ENCODE measurements at places on chromosomes 13 and 19.

- DNase-seq, result no peak
Measured at GRCh38 chr19:41694196-41694595, 6.1 kb upstream of the CEACAM7 start.

- DNase-seq, result no peak
Measured at GRCh38 chr13:113658836-113659235, 838 bp upstream of the ATP4B start.

GRCh38 chr19:28297586-28298157 is 915.3 kb downstream of the UQCRFS1 start:
- DNase-seq, result no peak

DNA sequence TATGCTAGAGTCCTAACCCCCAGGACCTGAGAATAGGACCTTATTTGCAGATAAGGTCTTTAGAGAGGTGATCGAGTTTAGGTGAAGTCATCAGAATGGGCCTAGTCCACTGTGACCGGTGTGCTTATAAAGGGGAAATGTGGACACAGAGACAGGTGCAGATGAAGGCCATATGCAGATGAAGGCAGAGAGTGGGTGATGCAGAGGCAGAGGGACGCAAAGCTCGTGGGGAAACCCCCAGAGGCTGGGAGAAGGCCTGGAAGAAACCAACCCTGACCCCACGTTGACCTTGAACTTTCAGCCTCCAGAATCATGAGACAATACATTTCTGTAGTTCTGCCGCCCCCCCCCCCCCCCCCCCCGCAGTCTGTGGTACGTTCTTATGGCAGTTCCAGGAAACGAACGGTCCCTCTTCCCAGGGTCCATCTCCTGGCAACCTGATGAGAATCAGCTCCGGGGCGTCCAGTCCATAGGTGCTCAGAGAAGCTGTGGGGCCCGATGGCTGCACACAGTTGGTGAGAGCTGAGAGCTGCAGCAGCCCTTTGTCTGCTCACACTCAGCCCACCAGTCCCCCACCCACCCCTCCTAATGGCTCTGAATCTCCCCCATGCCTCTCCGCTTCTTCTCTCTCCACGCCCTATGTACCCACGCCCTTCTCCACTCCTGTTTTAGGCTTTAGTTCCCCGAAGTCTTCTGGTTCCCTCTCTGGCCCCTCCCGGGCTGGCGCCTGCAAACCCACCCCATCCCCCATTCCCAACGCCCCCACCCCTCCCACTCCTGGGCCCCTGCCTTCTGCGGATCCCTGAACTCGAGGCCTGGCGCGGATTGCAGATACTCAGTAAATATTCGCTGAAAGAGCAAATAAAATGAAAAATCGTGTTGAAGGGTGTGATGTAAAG is 218.3 kb upstream of the MAB21L1 start:
- no peak for DNase-seq

GRCh38 chr19:7578127-7578526 is 17.5 kb upstream of the CAMSAP3 start:
- no peak for DNase-seq

- DNase-seq, result no peak
Measured at GRCh38 chr13:42380420-42381164, 108.6 kb downstream of the AKAP11 start.

GRCh38 chr13:65787082-65787481 is 1443.1 kb downstream of the PCDH9 start:
- no peak for DNase-seq

DNA sequence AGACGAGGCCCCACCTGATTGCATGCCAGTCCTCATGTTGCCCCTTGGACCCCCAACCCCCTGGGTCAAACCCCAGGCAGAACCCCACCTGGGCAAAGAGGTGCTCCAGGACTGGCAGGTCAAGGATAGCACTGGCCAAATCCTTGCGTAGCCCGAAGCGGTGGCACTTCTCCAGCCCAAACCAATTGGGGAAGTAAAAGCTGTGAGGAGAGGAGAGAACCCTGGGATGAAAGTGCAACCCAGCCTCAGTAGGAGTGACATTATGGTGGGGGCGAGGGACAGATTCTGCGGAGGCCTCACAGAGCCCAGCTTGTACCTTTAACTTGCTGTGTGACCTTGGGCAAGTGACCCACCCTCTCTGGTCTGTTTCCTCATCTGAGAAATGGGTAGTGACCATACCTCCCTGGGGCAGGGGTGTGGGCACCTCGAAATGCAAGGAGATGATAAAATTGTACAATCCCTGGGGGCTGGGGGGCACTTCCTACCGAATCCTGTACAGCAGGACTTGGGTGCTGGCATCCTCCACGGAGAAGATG is 4.4 kb downstream of the JAK3 start:
- no peak for DNase-seq

- no peak for DNase-seq
Measured at GRCh38 chr19:10712754-10713153, 5.1 kb upstream of the DNM2 start.

- DNase-seq, result no peak
Measured at GRCh38 chr13:73505376-73505890, 446.6 kb downstream of the KLF5 start.

- no peak for DNase-seq
Measured at GRCh38 chr19:8054169-8054568, 1.6 kb downstream of the CCL25 start.

- peak; percentile 82 for DNase-seq
Measured at GRCh38 chr19:12801466-12802266, at the start of the genes PRDX2 and THSD8. TSS of gene PRDX2 (minus strand) at chr19:12801800. CDS start at chr19:12801261, 539 bp downstream. TSS of gene THSD8 (plus strand) at chr19:12802069. CDS start at chr19:12802072, 3 bp downstream.

DNA sequence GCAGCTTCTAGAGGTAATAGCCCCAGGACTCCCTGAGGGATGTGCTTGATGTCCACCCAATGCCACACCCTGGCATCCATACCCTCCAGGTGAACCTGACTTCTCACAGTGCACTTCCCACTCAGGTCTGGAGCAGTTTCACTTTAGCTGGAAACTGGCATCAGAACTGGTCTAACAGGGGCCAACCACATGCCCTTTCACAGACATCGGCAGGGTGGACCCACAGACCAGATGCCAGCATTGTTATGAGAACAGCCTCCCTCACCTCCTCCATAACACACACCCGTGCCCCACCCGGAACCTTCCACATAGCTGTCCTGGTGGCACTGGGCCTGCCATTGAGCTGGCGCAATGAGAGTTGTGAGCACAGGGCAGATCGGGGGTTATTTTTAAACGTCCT is 77.4 kb upstream of the GPR12 start:
- no peak for DNase-seq

GRCh38 chr19:18205200-18205892 is 1.5 kb upstream of the RAB3A start:
- peak; percentile 69 for DNase-seq

- DNase-seq, result no peak
Measured at GRCh38 chr13:106036870-106037269, 498.6 kb downstream of the EFNB2 start.

GRCh38 chr19:48990400-48990799 is 2.7 kb downstream of the GYS1 start:
- DNase-seq, result no peak

GRCh38 chr19:48111280-48111679 is 663 bp upstream of the PLA2G4C start:
- no peak for DNase-seq

DNA sequence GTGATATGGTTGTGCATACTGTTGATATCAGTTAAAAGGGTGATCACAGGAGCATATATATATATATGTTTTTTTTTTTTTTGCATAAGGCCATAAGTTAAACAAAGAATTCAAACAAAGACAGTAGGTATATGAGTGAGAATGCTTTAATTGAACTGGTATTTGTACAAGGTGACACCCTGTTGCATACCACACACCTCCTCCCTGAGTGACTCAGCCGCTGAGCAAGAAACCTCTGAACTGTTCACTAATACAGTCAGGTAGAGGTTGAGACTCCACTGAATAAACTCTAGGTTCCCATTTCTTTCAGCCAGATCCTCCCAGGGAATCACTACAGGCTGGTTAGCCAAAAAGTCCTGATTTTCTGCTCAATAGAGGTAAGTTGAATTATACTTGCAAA is at the start of gene SCEL:
Gene SCEL (plus strand): TSS at position 259 of the 400 bp plus-strand sequence. CDS start 20,170 bp downstream, outside the sequence.
- no peak for DNase-seq

- no peak for DNase-seq
Measured at GRCh38 chr13:27536361-27537101, 83.8 kb downstream of the LNX2 start.

GRCh38 chr13:25042151-25042865 is 53.6 kb upstream of the PABPC3 start:
- no peak for DNase-seq

GRCh38 chr13:97012251-97013048 is 18.2 kb upstream of the OXGR1 start:
- DNase-seq, result no peak

GRCh38 chr13:23570099-23570920 is at the start of gene TNFRSF19:
TSS of gene TNFRSF19 (plus strand) at chr13:23570412. CDS start at chr13:23590184, 19,772 bp downstream.
- DNase-seq, result no peak

DNA sequence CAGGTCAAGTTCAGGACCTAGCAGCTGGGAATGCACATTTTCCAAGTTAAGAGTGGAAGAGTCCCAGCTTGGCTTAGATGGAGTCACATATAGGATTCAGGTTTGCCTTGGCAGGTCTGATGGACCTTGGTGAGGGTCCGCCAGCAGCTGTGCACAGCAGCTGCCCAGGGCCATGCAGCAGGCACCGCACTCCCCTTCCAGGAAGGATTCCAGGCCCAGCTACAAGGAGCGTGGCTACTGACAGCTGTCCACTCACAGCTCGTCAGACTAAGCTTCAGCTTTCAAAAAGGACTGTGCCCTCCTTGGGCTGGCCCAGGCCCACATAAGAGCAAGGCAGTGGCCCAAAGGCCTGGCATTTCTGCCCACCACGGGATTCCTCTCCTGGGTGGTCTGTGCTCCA is 68.4 kb downstream of the ALOX5AP start:
- DNase-seq, result no peak

DNA sequence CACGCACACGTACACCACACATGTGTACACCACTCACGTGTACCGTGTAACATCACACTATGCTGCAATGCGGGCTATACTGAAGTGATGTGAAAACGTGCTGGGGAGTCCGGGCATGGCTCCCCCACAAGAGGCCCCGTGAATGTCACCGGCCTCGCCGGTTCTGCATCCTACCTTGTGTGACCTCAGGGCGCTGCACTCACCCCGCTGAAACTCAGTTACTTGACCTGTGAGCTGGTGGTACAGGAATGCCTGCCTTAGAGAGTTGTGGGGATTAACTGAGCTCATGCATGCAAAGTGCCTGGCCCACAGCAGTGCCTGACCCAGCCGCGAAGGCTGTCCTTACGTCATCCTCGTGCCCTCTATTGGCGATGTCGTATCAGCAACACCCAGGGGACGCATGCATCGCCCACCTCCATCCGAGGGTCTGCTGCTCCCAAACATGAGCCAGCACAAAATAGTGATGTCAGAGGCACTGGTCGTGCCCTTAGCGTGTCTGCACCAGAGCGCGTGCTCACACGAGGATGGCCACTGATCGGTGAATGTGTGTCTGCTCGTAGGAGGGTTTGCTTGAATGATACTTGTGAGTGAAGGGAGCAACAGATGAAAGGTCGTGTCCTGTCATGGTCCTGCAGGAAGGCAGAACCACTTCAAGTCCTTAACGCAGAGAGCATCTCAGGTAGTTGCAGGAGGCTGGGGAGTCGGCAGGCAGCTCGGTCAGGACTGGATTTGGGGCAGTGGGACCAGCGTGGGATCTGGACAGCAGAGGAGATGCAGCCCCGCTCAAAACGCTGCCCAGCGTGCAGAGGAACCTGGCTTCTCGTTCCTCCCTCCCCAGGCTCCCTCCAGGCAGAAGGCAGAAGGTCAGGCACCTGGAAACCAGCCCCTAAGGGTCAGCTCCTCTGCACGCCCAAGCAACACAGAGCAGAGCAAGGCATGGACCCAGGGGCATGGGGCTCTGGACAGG is 126.2 kb upstream of the SPACA7 start:
- DNase-seq, result no peak

GRCh38 chr13:48185018-48185417 is 48.0 kb upstream of the ITM2B start:
- DNase-seq, result no peak

DNA sequence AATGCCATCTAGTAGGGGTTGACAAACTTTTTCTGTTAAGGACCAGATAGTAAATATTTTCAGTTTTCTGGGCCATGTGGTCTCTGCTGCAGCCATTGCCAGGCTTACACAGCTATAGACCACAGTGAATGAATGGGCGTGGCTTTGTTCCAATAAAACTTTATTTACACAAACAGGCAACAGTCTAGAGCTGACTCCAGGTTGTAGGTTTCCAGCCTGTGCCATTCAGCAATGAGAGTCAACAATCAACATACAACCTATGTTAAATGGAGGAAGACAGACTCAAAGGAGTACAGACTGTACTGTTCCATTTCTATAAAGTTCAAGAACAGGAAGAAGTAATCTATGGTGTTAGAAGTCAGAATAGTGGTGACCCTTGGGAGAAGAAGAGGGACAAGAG is 15.2 kb upstream of the IZUMO2 start:
- no peak for DNase-seq

- no peak for DNase-seq
Measured at GRCh38 chr13:80195649-80196048, 145.3 kb downstream of the SPRY2 start.

DNA sequence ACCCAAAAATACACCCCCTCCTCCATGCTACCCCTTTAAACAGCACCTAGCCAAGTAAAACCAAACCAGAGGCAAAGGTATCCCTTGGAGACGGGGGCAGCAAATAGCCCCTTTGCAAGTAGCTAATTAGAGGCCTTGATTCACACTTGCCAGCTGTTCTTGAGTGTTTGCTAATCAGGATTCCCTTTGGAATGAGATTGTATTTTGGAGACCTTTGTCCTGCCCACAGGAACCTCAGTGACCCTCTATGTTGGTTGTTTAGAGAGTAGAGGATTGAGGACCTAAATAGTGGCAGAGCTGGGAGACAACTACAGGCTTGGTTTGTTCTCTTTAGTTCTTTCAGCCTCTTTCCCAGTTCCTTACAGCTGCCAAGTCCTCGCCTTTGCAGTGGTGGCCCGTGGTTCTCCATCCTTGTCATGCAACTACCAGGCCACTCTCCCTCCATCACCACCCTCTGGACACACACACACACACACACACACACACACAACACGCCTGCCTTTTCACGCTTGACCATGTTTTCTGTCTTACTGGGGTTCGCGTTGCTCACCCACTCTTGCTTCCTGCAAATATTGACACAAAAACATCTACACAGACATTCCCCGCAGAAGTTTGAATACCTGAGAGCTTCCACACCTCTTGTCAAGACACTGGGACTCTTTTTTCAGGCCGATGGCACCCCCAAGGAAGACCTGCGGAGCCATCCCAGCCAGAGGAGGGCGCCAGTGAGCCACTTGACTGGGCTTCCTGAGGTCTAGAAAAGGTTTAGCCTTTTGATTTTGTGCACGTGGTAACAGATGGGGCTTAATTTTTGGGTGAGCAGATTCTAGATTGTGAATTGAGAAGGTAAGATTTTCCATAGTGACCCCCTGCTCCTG is 80.0 kb upstream of the GPR183 start:
- DNase-seq, result peak; percentile 96

All from activated CD4-positive, alpha-beta T cell treated with anti-CD3 and anti-CD28 coated beads, Interleukin-2, amount 50 U/mL, for 48 hours (primary cell).